Mucosa of gallbladder (tissue), 1 donor: ENCODE measurements at places on chromosomes 11 and 22. TPM values are rescaled to one million over a fixed set of nuclear protein-coding genes. Genes with fewer than 3 reads are reported as not detected.

BIK gene
- total RNA-seq, result 19.0 TPM

HBB gene
- total RNA-seq, result 65.9 TPM

ROBO4 gene
- 13.8 TPM for total RNA-seq

SOX10 gene
- 5.1 TPM for total RNA-seq

C11orf65 gene
- 0.58 TPM for total RNA-seq

KCNJ1 gene
- total RNA-seq, result not detected

MGAT3 gene
- total RNA-seq, result 104 TPM

GSTT4 gene
- not detected for total RNA-seq

TSPAN4 gene
- 34.6 TPM for total RNA-seq

KCNJ4 gene
- total RNA-seq, result not detected

SMC1B gene
- total RNA-seq, result not detected

OR8G1 gene
- total RNA-seq, result not detected

C11orf16 gene
- total RNA-seq, result not detected

OR52E8 gene
- total RNA-seq, result not detected

RGL4 gene
- total RNA-seq, result 0.49 TPM

OR4D5 gene
- total RNA-seq, result not detected

KCNK7 gene
- 1.1 TPM for total RNA-seq

ART1 gene
- total RNA-seq, result not detected

POU2AF3 gene
- total RNA-seq, result 14.0 TPM

HBD gene
- 0.72 TPM for total RNA-seq

APOA5 gene
- 0.29 TPM for total RNA-seq

DEFB131B gene
- not detected for total RNA-seq

CDC42EP2 gene
- total RNA-seq, result 21.5 TPM

STX5 gene
- 48.8 TPM for total RNA-seq

SLC5A12 gene
- 0.26 TPM for total RNA-seq

JRKL gene
- 12.9 TPM for total RNA-seq

CEND1 gene
- 0.49 TPM for total RNA-seq

KDM4D gene
- 0.66 TPM for total RNA-seq

HORMAD2 gene
- not detected for total RNA-seq

SYT9 gene
- 2.1 TPM for total RNA-seq

NAALADL1 gene
- 10.4 TPM for total RNA-seq

NFAM1 gene
- total RNA-seq, result 3.9 TPM

RPS6KA4 gene
- 33.0 TPM for total RNA-seq

KCTD14 gene
- 23.6 TPM for total RNA-seq

DKK3 gene
- 80.0 TPM for total RNA-seq

TLCD5 gene
- total RNA-seq, result 9.8 TPM

COX8A gene
- total RNA-seq, result 368 TPM

NXPE2 gene
- not detected for total RNA-seq

MFRP gene
- total RNA-seq, result not detected

NRXN2 gene
- 8.1 TPM for total RNA-seq

GRK2 gene
- total RNA-seq, result 86.1 TPM

ACRV1 gene
- not detected for total RNA-seq

EMID1 gene
- total RNA-seq, result 7.0 TPM

OSBP2 gene
- 10.4 TPM for total RNA-seq

APOBEC3C gene
- total RNA-seq, result 28.6 TPM

ALX4 gene
- 0.03 TPM for total RNA-seq

OSM gene
- 4.7 TPM for total RNA-seq

APOBEC3H gene
- total RNA-seq, result 1.4 TPM

GUCY1A2 gene
- 3.2 TPM for total RNA-seq

SCGB2A2 gene
- total RNA-seq, result not detected
